ENCODE measurements at places on chromosomes 12 and 14.

GRCh38 chr14:76088771-76089571 lies 62.8 kb upstream of the GPATCH2L start:
- DNase-seq, result no peak

DNA sequence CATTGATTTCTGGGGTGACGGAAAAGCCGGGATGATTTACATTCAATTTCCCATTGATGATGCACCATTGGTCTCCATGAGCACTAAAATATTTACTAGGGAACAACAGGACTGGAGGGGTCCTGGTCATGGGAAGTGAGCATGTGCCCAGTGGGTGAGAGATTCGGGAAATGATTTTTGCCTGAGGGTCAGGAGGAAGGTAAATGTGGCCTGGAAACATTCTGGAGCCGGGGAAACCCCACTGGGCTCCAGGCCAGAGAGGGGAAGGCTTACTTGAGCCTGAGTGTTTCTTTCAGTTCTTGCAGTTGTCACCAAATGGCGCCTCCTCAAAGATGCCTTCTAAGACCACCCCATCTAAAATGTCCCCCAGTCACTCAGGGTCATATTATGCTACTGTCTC lies 532.3 kb upstream of the TBX3 start:
- DNase-seq, result no peak

DNA sequence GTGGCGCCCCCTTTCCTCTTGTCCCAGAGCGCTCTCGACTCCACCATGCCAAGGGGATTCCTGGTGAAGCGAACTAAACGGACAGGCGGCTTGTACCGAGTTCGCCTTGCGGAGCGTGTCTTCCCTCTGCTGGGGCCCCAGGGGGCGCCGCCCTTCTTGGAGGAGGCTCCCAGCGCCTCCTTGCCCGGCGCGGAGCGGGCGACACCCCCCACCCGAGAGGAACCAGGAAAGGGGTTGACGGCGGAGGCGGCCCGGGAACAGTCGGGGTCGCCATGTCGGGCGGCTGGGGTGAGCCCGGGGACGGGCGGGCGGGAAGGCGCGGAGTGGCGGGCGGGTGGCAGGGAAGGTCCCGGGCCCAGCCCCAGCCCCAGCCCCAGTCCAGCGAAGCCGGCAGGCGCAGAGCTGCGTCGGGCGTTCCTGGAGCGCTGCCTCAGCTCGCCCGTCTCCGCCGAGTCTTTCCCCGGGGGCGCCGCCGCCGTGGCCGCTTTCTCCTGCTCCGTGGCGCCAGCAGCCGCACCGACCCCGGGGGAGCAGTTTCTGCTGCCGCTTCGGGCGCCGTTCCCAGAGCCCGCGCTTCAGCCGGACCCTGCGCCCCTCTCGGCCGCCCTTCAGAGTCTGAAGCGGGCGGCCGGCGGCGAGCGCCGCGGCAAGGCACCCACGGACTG lies 376 bp downstream of the INSM2 start:
- peak; percentile 18 for DNase-seq

DNA sequence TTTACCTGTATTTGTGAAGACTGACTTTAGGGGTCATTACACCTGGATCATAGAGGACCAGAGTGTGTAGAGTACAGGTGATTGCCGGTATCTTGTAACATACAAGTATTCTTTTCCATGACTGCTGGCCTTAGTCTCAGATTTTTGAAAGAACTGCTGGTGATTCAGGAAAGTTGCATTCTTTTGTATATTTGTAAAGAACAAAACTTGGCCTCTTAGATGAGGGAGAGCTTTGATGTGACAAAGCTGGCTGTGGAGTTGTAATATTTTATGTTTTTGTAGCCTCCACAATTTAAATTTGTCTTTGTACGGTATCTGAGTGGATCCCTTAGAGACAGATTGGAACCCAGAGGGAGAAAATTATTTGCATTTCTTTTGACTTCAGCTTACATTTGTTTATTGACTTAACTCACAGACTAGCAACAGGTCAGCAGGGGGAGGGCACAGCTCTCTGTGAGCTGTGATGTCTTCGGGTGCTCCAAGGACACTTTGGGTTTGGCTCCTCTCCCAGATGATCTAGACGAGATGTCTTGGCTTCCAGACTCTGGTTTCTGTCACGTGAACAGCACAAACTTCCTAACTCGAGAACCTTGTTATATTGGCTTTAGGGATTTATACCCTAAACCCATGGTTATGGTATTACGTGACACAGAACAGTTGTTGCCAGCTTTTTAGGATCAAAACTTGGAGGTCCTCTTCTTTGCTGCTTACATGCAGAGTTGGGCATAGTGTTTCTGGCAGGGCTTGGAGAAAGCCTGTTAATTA lies 65.9 kb downstream of the DAAM1 start:
- no peak for DNase-seq

DNA sequence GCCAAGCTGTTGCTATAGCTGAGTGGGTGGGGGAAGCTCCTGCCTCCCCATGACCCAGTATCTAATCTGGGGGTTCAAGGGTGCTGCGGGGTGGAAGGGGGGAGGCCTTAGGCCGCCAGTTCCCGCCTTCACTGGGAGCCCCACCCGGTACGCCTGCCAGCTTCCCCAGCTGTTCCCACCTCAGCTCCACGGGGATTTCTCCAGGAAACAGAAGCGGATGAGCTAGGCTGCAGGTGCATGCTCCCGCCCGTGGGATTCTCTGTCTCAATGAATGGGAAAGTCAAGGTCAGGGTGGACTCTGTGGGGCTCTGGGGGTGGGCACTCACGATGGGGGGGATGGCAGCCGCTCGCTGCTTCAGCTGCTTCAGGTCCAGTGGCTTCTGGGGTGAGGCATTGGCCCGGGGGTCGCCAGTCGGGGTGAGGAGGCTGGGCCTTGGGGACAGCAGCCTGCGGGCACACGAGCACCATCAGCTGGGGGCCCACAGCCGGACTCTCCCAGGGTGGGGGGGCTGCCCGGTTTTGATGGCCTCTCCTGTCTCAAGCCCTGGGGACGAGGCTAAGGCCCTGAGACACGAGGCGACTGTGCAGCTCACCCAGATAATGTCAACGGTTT lies 68.6 kb downstream of the RFLNA start:
- no peak for DNase-seq

- DNase-seq, result no peak
Observed at GRCh38 chr14:81805785-81806184, 272.1 kb upstream of the SEL1L start.

DNA sequence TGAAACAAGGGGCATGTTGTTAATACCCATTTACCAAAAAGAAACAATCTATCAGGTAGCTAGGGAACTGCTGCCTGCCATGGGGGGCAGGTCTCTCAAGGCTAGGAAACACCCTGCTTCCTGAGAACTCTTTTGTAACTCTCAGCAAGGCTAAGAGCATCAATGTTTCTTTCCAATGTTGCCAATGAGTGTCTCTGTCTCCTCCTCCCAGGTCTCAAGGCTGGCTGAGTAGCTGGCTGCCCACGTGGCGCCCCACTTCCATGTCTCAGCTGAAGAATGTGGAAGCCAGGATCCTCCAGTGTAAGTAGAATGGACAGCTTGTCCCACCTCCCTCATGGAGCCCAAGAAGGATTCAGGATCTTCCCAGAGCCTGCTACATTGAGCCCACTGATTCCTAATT lies 3.4 kb downstream of the ABHD4 start:
- DNase-seq, result no peak

- DNase-seq, result peak; percentile 43
Observed at GRCh38 chr12:121784460-121784859, 9.0 kb downstream of the RHOF start.

GRCh38 chr14:101255765-101256125 lies 305.6 kb upstream of the DIO3 start:
- DNase-seq, result no peak

DNA sequence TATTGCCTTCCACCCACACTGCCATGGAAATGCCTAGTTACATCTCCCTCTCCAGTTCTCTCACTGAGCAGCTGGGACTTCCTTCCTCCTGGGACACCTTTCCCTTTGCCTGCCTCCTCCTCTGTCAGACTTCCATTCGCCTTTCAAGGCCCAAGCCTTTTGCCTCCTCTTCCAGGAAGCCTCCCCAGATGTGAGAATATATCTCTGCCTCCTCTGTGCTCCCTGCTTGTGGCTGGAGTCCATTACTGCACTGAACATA lies 3.1 kb downstream of the IFI27L2 start:
- DNase-seq, result no peak

GRCh38 chr12:128594521-128594920 lies 229.2 kb downstream of the SLC15A4 start:
- no peak for DNase-seq

GRCh38 chr14:81516986-81517797 lies 16.5 kb downstream of the SEL1L start:
- DNase-seq, result no peak

- DNase-seq, result no peak
Observed at GRCh38 chr14:99737956-99738667, 54.0 kb downstream of the CYP46A1 start.
